ENCODE measurements at places on chromosomes 2 and 18.
A peak's percentile ranks its signal among the peaks of the same experiment; 100 is the strongest.

DNA sequence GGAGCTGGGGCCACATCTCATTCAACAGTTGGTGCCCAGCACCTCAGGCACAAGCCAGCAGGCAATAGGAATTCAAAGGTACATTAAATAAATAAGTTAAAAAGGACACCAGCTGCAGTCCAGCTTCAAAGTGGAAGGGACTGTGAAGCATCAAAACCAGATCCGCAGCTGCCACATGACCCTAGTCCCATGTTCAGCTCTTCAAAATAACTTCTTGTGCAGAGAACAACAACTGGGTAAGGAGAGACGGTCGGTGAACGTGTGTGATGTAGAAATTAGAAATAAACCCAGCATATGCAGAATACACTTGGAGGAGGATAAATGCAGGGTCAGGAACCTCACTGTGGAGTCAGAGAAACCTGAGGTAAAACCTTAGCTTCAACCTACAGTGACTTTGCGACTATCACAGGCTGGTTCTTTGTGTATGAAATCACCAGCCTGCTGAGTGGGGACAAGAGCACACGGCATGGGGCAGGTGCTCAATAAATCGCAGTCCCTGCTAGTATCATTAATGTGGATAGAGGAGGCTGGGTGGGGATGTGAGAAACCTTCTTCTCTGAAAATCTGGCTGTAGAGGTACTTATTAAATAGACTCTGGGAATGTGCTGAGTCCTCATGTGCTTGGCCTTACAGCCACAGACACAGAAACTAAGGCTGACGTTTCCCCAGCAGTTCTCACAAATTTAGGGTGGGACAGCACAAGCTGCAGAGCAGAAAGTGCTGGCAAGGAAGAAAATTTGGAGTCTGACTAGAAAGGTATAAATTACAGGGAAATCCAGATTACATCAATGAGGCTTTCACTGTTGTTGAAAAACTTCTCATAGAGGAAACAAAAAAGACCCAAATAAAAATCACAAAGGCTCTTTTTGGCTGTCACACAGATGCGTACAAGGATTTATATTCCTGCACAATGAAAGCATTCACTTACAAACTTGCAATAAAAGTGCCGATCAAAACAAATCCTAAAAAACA, 20.7 kb downstream of the FBXO15 start:
- DNase-seq: no peak

DNA sequence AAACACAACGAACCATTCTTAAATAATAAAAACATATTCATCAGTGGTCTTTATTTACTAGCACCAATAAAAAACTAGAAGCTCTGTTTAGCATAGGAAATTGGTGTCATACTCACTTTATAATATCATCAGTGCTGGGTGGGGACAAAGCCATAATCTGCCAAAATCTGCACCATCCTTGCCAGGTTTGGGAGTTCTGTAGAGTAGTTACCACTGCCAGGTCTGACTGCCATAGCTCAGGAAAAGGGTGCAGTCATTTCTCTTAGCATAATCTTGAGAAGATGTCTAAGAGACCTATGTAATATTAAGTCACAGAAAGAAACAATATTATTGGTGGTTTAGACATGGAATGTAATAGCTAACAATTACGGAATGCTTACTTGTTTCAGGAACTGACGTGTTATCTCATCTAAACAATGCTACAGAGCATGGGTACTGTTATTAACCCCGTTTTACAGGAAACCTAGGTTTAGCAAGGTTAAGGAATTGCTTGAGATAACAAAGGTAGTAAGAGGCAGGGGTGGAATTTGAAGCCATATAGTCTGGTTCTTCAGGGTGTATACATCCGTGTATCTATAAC, 1.6 kb upstream of the MARCHF7 start:
- no peak for DNase-seq

- no peak for DNase-seq
These were observed 44.3 kb downstream of the SNRPD1 start for GRCh38 chr18:21656402-21656801.

DNA sequence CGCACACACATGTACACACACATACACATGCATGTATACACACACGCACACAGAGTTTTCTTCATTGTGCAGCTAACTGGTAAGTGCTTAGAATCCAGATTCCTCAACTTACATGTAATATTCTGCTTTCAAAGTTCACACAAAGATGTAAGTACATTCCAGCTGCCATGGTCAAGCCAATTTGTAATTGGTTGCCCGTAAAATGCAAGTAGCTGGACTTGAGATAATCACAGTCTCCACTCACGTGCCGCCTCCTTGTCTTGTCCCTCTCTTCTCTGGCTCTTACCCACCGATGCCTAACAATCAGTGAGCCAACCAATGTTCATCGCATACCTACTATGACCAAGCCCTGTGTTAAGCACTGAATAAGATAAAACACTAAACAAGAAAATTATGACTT, 77.8 kb downstream of the SOCS6 start:
- DNase-seq: no peak

- no peak for DNase-seq
These were observed 7.9 kb downstream of the SCYGR5 start for GRCh38 chr2:227674485-227674884.

DNA sequence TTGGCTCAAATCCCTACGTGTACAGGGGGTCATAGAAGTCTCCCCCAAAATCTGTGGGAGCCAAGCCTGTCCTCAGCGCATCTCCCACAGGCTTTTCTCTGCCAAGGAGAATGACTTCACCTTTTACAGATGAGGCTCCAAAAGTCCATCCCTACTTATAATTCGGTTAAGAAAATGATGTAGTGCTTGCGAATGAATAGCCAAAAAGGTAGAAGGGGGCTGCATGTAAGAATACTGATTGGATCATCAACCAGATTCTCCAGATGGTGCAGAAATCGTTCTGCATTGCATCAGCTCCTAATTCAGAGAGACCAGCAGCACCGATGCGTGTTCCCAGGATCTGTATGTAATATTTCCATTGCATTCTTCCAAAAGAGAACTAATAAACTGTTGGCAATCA, 91.9 kb downstream of the EPHA4 start:
- DNase-seq: no peak

DNA sequence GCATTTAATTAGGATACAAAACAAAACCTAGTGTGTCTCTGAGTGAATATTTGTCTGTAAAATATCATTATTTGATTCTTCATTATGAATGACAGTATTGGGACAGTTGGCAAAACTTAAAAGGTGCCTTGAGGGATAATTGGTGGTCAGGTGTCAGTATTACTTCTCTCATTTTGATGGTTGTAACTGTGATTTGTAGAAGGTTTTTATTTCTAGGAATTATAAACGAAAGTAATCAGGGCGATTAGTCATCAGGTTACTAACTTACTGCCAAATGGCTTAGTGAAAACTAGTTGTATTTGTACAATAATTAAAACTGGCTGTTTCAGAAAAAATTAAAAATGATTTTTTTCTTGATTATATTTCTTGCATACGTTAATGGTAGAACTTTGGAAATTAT, 117.6 kb downstream of the BIRC6 start:
- DNase-seq: no peak

GRCh38 chr2:191170301-191170636, 19.5 kb upstream of the STAT4 start:
- no peak for DNase-seq

DNA sequence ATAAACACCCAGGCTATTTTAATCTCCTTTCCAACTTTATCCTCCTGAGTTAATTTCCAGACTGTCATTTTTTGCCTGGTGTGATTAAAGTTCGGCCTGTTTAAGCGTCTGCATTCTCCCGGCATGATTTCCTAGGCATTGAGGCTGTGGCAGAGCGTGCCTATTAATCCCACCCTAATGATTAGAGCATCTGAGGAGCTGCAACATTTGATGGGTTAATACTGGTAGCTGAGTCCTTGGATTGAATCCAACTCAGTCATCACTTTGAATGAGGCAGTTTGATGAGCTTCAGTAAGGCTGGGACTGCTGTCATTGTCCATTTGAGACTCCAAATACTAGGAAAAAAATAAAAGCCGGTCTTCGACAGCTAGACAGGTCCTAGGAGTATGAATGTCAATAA, 882.5 kb downstream of the SLC4A3 start:
- DNase-seq: no peak

GRCh38 chr18:21406116-21406515, 164.1 kb downstream of the GREB1L start:
- DNase-seq: no peak

- no peak for DNase-seq
These were observed 368.4 kb downstream of the EN1 start for GRCh38 chr2:118479020-118479419.

DNA sequence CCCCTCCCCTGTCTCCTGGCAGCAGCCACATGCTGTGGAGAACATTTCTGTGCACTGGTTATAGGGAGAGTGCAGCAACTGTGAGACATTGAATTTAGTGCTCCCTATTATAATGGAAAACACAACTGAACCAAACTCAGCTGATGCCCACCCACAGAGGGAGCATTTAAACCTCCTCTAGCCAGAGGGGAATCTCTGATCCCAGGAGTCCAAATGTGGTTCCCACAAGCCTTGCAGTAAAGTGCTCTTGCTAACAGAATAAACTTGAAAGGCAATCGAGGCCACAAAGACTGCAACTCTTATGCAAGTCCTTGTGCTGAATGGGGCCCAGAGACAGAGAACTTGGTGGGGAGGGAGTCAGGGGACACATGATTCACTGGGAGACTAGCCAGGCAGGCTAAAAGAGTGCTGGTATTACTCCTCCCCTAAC, 638.8 kb upstream of the VRK2 start:
- no peak for DNase-seq

GRCh38 chr2:25305775-25306174, 36.0 kb downstream of the DNMT3A start:
- DNase-seq: no peak

DNA sequence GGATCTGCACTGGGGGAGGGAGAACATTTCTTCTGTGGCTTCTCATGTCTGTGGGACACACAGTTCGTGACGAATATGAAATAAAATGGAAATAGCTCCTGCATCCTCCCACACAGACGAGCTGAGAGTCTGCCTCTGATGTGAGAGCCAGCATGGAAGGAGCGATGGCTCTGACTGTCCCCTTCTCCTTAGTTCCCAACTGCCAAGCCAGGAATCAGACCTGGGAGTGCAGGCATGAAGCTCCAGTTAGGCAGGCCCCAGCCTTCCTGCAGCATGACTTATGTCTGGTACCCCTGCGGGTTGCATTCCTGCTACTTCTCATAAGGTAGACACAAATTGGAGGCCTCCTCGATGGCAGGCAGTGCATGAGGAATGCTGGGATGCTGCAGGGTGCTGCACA, 56.2 kb downstream of the PRKCE start:
- no peak for DNase-seq

DNA sequence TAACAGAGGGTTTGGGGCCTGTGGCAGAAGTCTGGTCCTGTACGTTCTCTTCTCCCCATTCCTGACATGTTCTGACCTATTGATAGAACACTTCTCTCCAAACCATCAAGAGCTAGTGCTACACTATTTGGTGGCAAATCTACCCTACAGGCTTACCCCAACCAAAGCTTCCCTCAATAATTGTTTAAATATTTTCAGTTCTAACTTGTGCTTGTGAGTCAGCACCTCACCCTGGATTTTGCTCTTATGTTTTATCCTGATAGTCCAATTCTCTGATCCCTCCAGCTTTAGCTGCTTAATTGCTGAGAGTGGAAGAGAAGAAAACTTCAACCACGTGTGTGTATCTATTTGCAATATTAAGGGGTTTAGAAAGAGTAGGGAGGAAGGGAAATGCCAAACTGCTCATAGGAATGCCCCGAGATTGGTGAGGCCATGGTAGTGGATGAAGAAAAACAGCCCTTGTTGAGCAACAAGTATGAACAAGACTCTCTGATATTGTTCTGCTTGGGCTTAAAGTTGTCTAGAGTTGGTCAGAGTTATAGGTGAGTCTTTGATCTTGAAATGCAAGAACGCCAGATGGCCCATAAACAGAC, 67.8 kb upstream of the PARD3B start:
- no peak for DNase-seq

DNA sequence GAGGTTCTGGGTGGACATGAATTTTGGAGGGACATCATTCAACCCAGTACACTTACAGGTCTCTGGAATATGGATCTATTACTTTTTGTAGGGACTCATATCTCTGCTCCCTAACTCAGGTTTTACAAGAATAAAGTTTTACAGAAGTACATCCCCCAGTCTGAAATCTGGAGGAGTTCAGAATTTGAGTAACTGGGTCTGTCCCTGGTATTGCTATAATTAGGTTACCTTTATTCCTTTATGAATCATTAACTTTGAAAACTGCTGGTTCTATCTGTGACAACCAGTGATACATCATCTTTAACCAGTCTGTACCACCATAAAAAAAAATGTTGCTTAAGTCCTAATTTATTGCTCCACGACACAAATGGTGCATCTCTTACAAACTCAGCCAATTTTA, 59.9 kb downstream of the INSIG2 start:
- DNase-seq: no peak

DNA sequence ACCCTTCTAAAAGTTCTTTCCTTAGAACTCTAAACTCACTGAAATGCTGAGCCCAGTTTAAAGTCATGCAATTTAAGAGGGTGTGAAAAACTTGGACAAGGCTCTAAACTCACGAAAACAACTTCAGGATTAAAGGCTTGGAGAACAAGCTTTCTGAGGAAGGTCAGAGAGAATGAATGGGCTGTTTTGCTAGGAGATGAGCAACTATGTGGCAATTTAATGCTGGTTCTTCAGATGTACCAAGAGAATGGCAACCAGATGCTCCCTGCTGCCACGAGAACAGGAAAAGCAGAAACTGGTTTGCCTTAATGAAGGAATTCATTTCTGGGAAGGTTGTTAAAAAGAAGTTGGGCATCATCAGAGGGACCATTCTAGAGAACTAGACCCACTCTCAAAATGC, 77.8 kb upstream of the PMAIP1 start:
- no peak for DNase-seq

GRCh38 chr2:120271711-120272379, 19.2 kb downstream of the RALB start:
- DNase-seq: no peak

GRCh38 chr2:126879348-126880298, 19.1 kb upstream of the TEX51 start:
- no peak for DNase-seq

GRCh38 chr2:199462347-199462955, 4.7 kb upstream of the SATB2 start:
- no peak for DNase-seq

GRCh38 chr2:14952400-14952963, 320.0 kb downstream of the LRATD1 start:
- DNase-seq: no peak

DNA sequence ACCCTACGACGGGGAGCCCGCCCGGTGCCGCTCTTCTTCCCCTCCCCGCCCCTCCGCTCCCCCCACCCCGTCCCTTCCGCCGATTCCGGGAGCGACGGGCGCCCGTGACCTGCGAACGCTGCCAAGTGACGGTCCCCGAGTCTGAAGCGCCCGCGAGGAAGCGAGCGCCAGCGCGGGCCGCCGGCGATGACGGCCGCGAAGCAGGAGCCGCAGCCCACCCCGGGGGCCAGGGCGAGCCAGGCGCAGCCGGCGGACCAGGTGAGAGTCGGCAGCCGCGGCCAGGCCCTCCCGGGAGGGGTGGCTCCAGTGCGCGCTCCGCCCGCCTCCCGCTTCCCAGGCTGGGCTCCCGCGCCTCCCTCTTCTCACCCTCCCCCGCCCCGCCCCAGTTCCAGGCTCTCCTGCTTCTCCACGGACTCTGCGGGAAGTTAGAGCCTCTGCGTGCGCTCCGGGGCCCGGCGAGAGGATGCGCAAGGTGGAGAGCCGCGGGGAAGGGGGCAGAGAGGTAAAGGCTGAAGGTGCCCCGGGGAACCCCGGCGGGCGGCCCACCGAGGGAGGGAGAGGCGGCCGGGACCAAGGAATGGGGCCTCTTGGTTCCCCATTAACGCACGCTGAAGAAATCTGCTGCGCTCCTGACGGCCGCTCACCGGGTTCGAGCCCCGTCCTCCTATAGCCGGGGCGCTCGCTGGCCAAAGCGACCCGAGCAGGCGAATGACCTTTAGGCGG, 719.5 kb downstream of the DPP10 start:
- DNase-seq: peak; percentile 66

GRCh38 chr2:182048088-182048487, 62.4 kb downstream of the PPP1R1C start:
- no peak for DNase-seq

Data from NCI-H2081 (cell line).